ENCODE measurements at places on chromosomes 5 and 9.

- DNase-seq, result peak; percentile 41
Measured at GRCh38 chr9:110626101-110626829, 42.3 kb upstream of the MUSK start.

GRCh38 chr9:133539991-133540697 is 5.6 kb downstream of the ADAMTSL2 start:
- no peak for DNase-seq

- no peak for DNase-seq
Measured at GRCh38 chr5:119996128-119996527, 366.8 kb downstream of the FAM170A start.

DNA sequence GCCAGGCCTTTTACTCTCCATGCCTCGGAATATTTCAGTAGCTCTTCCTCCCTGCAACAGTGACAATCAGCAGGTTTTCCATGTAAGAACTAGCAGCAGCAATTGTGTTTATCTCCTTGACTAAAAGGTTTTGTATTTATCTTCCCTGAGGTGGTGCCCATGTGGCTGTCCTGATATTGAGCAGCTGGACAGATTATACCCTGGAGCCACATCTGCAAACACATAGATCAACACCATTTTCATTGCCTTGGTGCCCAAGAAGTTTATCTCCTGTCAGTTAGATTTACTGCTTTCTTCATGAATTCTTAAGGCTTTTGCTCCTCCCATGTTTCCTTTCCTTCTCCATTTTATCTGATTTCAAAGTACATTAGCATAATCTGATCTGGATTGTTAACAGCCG is 378.4 kb downstream of the SPATA31D1 start:
- no peak for DNase-seq

DNA sequence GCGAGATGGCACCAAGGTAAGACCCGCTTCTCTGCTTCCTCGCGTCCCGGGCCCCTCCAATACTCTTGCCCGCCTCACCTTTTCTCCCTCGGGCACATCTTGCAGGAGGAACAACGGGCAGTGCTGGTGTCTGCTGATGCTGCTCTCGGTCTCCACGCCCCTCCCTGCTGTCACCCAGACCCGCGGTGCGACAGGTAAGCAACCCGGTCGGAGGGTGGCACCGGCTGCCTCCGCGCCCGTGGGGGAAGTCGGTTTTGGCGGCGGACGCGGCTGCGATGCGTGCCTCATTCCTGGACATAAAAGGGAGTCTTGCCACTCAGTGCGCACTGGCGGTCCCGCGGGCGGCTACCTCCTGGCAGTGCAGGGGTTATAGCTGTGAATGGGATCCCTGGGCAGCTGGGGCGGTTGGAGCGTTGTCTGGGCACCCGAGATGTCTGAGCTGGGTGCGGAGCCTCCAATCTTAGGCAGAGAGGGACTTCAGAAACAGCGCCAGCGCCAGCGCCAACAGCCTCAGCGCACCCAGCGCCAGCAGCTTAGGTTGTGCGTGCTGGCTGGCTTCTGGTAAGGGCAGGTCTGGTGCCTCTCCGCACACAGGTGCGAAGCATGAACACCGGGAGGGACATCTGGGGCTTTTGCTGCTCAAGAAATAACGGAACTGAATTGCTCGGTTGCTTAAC is 488 bp downstream of the COL15A1 start:
- no peak for DNase-seq
